ENCODE measurements at places on chromosomes 6 and 20.

DNA sequence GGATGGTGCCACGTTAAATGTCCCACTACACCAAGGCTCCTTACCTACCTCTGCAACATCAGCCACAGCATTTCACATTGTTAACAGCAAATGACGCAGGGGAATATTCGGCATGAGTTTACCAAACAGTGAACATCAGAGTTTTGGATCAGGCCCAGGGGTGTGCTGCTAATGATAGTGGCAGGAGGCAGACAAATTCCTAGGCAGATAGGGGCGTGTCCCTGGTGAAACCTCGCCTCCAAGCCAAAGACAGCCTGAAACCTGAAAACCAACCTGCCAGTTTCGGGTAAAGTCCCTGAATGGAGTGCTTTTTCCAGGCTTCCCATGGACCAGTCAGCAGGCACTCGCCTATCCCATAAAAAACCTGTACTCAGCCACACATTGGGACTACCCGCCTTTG is 133.6 kb downstream of the SH3BGRL2 start:
- DNase-seq: no peak

DNA sequence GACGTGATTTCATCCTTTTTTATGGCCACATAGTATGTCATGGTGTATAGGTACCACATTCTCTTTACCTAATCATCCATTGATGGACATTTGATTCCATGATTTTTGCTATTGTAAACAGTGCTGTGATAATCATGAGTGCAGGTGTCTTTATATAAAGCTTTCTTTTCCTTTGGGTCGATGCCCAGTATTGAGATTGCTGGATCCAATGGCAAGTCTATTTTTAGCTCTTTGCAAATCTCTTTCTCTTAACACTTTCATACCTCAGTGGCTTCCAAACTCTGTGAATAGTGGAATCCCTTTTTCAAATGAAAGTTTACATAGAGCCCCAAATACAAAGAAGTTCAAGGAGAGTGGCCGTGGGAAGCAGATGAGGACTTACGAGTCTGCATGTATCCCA is 105.8 kb upstream of the SPTLC3 start:
- DNase-seq: no peak

DNA sequence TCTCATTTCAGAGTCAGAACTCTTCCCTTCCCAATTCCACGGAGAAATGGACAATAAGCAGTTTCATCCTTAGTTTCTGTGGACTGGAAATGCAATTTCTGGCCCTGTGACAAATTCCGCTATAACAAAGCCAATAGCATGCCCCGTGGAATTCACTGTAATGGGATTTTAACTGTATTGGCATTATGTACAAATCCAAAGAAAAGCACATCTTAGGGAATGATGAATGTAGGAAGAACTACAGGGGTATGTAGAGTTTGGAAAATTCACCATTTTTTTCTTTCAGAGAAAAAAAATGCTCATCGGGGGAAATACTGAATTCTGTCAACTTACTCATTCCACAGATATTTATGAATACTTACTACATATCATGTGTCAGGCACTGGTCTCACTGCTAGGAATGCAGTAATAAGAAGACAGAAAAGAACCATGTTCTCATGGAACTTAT is 43.5 kb downstream of the KIF6 start:
- no peak for DNase-seq

DNA sequence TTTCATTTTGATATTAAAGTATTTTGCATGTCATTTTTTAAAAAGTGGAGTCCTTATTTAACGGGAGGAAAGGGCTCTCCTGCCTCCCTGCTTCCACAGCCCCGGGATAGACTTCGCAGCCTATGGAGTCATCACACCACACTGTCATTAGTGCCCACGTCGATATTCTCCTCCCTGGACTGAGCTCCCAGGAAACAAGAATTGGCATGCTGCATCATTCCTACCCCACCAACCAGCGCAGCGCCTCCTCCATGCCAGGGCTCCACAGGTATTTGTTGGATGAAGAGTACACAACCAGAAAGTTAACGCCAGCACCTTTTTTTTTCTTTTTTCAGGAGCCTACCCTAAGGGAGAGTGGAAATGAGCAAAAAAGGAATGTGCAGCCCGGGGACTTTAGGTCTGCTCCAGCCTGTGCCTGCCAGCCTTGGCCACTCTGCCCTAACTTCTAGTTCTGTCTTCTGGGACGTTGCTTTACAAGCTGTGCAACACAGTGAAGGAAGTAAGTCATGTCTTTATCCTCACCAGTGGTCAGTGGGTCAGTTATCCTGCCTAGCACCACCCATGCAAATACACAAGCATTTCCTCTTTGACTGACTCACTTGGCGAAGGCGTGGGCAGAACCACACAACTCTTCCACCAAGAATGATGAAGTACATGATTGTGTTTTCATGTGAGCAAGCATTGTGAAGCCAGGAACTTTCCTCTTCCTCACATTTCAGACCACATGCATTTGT is 180.7 kb upstream of the UST start:
- DNase-seq: no peak

- no peak for DNase-seq
Observed at GRCh38 chr20:37920679-37921322, 17.9 kb downstream of the VSTM2L start.

DNA sequence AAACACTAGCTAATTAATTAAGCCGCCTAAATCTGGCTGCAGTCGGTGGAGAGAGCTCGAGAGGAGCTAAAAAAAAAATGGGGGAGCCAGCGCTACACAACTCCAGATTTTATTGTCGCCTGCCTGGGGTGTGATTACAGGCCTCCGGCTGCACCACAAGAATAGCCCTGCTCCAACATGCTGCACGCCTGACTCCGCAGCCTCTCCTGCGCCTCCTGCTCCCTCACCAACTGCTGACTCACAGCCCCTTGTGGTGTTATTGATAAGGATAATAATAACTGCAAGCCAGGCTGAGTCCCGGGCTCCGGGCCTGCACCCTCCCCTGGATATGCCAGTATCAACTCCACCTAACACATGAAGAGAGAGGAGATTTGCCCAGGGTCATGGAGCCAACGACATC is 16.8 kb downstream of the SIRPA start:
- no peak for DNase-seq

GRCh38 chr20:44204156-44204831 is 6.3 kb downstream of the OSER1 start:
- DNase-seq: no peak

GRCh38 chr6:165834613-165835259 is 171.7 kb upstream of the PDE10A start:
- DNase-seq: no peak

GRCh38 chr20:5703681-5704101 is 46.5 kb upstream of the SHLD1 start:
- no peak for DNase-seq

DNA sequence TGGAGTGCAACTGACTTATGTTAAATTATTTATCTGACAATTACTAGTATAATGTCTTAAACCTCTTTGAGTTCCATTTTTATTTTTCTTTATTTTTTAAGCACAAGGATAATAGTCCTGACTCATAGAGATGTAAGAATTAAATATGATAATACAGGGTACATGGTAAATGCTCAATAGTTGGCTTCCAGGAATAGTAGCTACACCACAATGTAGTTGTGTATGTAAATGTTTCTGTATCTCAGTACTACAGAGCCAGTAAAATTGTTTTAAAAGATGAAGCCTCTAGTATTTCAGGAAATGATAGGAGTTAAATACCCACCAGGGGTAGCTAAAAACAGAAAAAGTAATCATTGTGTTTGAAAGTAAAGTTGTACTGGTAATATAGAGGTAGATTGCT is 487.4 kb upstream of the IRAK1BP1 start:
- DNase-seq: no peak

GRCh38 chr6:89281779-89282246 is 33.3 kb downstream of the GABRR2 start:
- DNase-seq: no peak

GRCh38 chr6:81767163-81767891 is 14.8 kb upstream of the TENT5A start:
- no peak for DNase-seq

- no peak for DNase-seq
Observed at GRCh38 chr20:40591119-40591518, 97.9 kb downstream of the MAFB start.

- DNase-seq: no peak
Observed at GRCh38 chr20:46634528-46634927, 16.7 kb downstream of the SLC13A3 start.

DNA sequence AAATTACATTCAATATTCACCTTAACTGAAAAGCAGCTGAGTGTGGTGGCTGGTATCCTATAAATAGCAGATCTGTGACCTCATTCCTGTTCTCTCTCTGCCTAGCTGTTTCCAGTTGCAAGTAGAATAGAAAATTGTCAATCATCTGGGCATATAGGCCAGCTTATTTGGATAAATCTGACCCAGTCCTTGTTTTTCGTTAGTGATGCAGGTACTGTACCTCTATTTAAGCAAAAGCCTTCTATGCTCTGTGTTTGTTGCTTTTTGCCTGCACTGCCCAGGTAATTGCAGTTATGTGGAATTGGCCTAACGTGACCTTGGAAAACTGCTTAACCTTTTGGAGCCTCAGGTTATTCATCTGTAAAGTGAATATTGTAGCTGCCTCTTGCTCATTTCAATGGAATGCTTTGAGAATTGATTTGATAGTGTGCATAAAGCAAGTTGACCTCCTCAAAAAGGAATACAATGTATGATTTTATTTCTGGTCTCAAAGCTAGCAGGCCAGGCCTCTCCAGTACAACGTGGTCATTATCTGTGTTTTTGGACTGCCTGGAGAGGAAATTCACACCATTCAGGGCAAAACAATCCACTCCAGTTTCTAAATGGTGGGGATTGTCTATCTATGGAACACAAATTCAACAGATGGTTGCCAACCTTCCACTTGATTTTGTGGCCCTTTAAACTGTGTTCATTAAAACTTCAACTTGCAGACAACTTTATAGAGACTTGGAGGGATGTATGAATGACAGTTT is 508.7 kb upstream of the CITED2 start:
- DNase-seq: no peak

GRCh38 chr20:63501818-63502670 is 3.2 kb upstream of the EEF1A2 start:
- no peak for DNase-seq

DNA sequence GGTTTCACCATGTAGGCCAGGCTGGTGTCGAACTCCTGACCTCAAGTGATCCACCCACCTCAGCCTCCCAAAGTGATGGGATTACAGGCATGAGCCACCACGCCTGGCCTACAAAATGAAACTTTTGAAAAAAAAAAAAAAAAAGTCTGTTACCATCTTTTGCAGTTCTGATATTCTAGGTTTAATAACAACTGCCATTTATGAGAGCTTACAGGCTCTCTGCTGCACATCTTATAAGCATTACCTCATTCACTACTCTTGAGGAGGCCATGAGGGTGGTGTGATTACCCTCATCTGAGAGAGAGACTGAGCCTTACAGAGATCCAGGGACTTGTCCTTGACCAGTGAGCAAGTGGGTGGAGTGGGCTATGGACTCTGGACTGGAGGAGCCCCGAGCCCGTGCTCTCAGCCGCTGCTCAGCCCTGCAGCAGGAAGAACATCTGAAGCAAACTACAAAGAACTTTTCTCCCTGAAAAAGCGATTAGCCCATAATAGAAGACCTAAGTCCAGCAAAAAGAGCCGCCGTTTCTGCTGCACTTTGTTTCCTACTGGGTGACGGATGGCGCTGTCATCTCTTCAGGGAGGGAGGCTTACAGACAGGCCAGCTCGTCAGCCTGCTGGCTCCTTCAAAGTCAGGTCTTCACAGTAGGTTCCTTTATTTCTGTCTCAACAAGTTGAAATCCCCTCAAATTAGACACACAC is 119.8 kb upstream of the AKAP12 start:
- DNase-seq: no peak

- DNase-seq: no peak
Observed at GRCh38 chr6:41984623-41985022, 43.0 kb upstream of the CCND3 start.

DNA sequence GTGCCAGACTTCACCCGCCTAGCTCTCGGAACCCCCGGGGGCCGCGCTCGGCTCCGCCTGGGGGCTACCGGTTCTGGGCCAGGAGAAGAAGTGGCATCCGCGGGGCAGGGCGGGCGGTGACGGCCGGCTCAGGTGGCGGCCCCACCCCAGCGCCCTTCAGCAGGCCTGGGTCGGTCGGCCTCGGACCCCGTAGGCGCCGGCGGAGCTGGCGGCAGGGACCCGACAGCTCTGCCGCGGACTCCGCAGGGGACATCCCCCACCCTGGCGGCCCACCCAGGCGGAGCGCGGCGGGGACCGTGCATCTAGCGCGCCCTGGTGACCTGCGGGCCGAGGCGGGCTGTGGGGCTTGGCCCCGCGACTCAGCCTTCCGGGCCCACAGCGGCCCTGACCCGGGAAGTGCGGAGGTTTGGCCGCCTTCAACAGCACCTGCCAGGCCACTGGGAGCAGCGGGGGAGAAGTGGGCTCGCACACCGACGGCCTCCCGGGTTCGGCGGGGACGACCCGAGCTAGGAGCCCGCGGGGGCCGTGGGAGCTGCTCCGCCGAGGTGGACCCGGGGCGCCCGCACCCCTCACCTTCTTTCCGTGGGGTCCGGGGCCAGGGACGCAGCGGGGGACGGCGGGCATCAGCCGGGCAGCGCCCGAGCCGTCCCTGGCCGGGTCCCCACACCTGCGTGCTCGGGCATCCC is 87.1 kb downstream of the TMEM242 start:
- DNase-seq: no peak

GRCh38 chr6:7062451-7063162 is 45.2 kb upstream of the RREB1 start:
- no peak for DNase-seq

DNA sequence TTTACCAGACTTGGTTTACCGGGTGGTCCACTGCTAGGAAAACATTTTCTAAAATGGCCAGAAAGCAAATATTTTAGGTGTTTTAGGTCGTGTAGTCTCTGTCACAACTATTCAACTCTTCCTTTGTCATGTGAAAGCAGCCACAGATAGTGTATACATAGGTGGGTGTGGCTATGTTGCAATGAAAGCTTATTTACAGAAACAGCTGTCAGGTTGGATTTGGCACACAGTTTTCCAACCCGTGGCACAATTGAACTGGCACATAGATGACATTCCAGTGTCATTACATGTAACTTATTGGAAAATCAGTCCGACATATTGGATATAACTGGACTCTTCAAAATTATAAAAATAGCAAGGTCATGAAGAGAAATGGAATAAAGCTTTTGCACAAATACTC is 68.9 kb upstream of the KCNQ5 start:
- DNase-seq: no peak

GRCh38 chr6:82534876-82535275 is 171.3 kb downstream of the TPBG start:
- no peak for DNase-seq

DNA sequence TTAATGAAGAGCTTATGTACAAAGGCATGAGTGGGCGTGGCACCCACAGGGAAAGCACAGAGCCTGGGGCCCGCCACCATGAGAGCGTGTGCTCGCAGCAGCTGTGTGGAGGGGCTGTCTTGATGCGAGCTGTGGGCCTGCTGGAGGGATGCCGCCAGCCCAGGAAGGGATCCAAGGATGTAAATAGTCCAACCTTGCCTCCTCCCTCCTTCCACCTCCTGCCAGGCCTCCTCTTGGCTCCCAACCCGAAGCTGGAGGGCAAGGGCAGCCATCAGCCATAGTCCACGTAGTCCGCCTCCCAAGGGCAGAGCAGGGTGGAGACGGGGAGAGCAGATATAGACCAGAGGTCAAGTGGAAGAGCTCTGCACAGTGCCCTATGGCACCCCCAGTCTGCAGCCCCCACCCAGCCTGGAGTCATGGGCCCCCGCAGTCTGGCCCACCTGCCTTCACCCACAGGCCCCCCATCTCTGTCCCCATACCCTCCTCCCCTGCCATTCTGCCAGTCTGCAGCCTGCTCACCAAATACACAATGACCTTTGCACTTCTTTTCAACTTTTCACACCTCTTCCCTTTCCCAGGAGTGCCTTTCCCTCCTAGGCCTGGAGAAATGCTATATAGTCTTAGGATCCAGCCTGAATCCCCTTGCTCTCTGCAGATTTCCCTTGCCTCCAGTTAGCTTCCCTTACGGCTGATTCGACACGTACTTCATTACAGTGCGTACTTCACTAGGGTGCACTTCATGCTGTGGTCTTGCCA is 77.1 kb downstream of the SHLD1 start:
- no peak for DNase-seq

All from GOT3 (cell line).